ENCODE measurements at places on chromosomes 6 and 20.
A peak's percentile ranks its signal among the peaks of the same experiment; 100 is the strongest.

- DNase-seq = no peak
These were observed 91.7 kb downstream of the CLIC5 start for GRCh38 chr6:45923831-45924391.

DNA sequence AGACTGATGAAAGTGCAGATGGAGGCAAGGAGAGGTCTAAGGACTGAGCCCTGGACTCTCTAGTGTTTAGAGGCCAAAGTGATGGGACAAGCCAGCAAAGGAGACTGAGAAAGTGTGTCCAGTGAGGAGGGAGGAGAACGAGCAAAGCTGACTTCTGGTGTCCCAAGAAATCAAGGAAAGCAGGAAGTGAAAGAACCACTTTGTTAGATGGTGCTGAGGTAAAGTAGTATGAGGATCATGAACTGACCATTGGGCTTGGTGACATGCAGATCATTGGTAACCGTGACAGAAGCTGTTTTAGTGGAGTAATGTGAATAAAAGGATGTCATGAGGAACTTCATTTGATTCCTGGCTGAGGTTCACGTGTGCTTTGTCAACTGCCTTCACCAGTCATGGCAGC, 108.4 kb downstream of the SLX4IP start:
- DNase-seq = no peak

GRCh38 chr20:13121840-13122515, 99.1 kb upstream of the ISM1 start:
- DNase-seq = no peak

DNA sequence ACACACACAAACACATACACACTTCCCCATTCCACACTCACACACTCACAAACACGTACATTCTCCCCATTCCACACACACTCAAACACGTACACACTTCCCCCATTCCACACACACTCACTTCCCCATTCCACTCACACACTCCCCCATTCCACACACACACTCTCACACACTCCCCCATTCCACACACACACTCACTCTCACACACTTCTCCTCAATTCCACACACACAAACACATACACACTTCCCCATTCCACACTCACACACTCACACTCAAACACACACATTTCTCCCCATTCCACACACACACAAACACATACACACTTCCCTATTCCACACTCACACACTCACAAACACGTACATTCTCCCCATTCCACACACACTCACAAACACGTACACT, 8.7 kb upstream of the OSBPL2 start:
- DNase-seq = no peak

- DNase-seq = no peak
These were observed 185.0 kb downstream of the ERMARD start for GRCh38 chr6:169936355-169936975.

GRCh38 chr6:73169633-73170032, 55.7 kb downstream of the KHDC1L start:
- no peak for DNase-seq

GRCh38 chr6:127900935-127901334, at the start of gene THEMIS:
Gene THEMIS, minus strand, starts transcription at chr6:127901058. Its CDS starts 126 bp downstream, at chr6:127900932.
- no peak for DNase-seq

GRCh38 chr6:69784595-69785377, 12.0 kb downstream of the LMBRD1 start:
- DNase-seq = no peak

DNA sequence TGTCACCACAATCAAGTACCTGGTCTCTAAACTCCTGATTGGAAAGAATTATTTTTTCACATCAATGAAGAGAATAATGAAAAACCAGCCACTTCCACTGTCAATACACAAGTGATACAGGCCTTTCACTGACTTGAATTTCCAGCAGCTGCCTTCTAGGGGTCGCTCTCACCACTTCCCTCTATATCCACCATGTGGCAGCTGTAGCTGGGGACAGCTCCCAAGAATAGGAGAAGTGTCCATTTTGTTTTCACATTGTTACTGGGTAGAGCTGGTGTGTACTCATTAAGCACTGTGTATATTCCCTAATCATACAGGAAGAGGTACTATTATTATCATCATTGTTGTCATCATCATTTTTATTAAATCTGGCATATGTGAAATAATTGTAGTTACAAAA, 438.4 kb upstream of the SPTLC3 start:
- peak; percentile 41 for DNase-seq

GRCh38 chr6:109344226-109344625, 38.0 kb downstream of the CD164 start:
- DNase-seq = no peak

GRCh38 chr20:50354721-50355589, 155.2 kb upstream of the PTPN1 start:
- DNase-seq = no peak

GRCh38 chr20:25296094-25297093, 48.5 kb downstream of the PYGB start:
- DNase-seq = peak; percentile 24

DNA sequence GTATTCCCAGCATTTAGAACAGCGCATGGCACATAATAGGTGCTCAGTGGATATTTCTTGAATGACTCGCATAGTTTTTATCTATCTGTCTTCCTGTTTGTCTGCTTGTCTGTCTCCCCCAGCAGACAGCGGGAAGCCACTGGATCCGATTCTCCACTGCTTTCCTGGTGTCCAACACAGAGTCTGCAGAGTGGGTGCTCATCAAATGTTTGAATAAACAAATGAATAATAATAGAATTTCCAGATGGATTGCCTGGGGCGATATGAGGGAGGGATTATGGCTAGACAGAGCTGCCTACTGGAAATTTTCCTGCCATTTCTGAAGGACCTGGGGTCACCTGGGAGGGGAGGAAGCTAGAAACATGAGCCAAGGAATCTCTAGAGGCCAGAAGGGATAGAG, 18.9 kb downstream of the CDH22 start:
- DNase-seq = no peak

DNA sequence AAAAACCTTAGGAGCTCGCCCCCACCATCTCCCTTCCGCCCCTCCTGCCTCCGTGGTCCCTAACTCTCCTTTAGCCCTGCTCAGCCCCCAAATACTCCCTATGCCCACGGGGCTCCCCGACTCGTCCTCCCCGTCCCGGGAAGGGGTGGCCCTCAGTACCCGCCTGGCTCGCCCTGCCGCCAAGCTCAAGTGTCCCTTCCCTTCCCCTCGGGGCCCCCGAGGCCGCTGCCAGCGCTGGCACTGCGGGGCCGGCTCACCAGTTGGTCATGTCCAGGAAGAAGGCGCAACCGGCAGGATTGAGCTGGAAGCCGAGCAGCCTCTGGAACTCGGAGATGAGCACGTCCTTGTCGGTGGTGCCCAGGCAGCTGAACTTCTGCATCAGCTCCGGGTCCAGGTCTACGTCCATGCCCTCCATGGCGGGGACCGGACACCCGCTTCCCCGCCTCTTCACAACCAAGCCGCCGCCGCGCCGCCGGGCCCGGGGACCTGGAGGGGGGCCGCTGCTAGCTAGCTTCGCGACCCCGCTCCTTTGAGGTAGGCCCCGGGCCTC, 303 bp downstream of the ILRUN start:
- DNase-seq = no peak

DNA sequence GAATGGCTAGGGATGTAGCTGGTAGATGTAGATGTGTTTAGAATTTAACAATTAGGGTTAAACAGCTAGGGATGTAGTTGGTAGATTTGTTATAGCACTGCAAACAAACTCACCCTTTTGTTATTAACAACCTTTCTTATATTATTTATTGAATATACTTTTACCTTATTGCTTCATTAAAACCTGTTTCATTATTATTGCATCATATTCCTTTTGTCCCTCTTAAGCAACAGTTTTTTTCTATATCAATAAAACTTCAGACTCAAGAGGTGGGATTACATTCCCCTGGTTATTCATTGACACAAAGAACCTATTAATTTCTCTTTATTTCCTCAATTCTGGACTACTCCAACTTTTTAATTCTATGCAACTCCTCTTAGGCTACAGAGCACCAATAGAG, 661.2 kb downstream of the EYS start:
- DNase-seq = no peak

- DNase-seq = no peak
These were observed 689.9 kb upstream of the CITED2 start for GRCh38 chr6:140064366-140064765.

DNA sequence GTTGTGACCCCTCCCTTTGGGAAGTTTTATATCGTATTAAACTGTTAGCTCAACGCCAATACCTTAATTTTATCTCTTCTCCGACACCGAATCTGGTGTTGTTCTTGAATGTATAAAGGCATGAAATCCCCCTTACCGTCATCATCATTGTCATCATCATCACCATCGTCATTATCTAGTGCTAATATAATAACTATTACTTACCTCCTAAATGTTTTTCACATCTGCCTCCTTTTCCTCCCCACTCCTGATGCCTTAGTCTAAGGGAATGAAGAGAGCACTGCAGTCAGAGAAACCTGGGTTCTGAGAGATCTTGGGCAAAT, 677 bp upstream of the ZBTB24 start:
- DNase-seq = no peak

- no peak for DNase-seq
These were observed 66.0 kb upstream of the GPR6 start for GRCh38 chr6:109912118-109912517.

DNA sequence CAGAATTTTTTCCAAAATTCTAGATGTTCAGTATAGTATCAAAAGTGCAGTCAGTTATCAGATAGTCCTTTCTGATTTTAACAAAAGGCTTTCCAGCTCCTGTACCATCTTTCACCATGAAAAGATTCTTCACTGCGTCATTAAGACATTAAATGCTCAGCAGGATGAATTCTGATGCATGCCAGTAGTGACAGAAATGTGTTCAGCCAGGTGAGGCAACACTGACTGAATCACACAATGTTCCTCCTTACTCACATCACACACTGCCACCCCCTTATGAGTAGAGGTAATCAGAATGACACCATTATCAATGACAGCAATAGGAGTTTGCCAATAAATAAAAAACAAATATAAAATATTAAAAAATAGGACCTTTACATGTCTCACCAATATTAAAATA, 426.6 kb upstream of the PLCB4 start:
- DNase-seq = no peak

DNA sequence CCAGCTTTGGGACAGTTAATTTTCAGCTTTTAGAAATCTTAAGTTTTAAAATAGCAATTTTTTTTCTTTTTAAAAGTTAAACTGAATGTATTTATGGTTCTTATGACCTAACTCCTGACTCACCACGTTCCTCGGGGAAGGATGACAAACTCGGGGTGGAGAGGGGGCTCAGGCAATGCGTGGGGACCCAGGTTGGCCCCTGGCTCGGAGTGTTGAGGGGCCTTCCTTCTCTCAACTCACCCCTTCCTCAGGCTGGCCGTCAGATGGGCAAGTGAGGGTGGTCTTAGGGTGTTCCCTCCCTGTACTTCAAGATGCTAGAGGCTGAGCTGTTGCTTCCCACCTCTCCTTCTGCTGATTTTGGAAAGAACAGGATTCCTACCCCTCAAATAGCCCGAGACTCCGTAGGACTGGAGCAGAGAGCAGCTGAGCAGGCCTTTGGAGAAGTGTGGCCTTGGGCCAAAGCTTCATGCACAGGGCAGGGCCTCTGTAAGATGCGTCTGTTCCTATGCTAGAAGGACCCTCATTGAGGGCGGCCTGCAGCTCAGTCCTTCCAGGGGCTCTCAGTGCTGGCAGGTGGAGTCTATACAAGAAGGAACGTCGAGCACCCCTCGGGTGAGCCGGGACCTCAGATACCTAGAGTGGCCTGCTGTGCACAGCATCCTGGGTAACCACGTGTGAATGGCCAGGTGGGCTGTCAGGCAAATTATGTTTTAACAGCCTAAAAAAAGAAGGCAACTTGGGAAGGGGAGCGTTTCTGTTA, 79.3 kb downstream of the TCP11 start:
- no peak for DNase-seq

DNA sequence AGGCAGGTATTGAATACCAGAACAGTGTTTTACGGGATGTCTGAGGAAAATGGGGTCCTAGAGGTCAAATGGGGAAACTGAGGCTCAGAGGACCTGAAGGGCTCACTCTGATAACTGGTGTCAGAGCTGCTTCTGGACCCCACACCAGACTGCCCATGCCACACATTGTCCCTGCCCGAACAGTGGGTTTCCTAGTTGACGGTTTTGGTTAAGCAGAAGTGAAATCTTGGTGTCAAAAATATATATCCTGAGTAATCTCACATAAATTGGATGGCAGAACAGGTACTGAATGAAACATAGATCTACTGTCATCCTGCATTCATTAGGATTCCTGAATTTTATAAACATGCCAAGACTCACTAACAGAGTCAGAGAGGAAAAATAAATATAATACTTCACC, 16.3 kb downstream of the NOX3 start:
- no peak for DNase-seq

DNA sequence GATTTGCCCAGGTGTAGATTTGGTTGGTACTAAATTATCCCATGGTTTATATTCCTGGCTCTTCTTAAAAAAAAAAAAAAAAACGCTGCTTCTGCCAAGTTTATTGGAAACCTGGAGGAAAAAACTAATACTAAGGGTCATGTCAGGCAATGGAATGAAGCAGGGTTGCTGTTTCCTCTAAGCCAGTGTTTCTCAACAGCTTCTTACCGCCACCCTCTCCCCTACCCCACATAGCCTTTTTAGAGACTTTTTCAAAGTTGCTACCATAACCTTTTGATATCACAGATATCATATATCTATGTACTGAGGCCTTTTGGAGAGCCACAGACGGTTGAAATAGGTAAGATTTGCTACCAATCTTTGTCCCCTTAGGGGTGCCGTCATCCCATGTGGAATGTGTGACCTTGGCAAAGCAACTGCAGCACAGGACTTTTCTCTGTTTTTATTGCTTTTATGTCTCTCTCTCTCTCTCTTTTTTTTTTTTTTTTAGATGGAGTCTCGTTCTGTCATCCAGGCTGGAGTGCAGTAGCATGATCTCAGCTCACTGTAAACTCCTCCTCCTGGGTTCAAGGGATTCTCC, 35.0 kb downstream of the SYTL3 start:
- DNase-seq = no peak

DNA sequence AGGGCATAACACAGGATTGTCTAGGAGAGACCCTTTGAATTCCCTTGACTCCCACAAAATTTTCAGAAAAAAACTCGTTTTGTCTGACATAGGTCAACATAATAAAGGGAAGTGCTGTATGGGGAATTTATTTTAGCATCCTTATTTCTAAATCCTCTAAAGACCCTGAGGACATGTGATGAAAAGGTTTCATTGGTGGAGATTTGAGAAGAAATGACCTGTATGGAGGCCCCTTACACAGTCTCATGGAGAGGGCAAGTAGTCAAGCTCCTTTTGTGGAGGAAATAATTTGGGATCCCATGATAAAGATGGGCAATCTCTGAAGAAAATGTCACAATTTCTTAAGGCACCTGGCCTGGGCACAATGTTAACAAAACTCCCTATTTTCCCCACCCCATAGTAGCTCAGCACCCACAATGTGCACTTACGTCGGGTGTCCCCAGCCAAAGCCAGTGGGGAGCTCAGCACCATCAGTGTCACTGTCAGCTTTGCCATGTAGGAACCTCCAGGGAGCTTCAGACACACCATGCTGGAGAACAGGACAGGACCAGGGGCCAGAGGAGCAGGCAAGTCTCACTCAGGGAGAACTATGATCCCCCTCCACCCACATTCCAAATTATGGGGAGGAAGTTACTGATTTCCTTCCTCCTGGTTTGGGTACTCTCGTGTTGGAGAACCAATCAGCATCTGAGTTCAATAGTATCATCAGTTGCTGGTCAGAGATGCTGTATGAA, at the start of gene HLA-DRB5:
Gene HLA-DRB5, minus strand, starts transcription at position 591 of the 734 bp plus-strand sequence. Its CDS starts 63 bp downstream, at position 528.
- DNase-seq = peak; percentile 26

Measured in KBM-7 (cell line).